Astrocyte (in vitro differentiated cells and primary cell): ENCODE measurements at places on chromosomes 1 and 21. TPM values are rescaled to one million over a fixed set of nuclear protein-coding genes. Genes with fewer than 3 reads are reported as not detected.
A peak's percentile ranks its signal among the peaks of the same experiment; 100 is the strongest.

PIGM gene
- 7.0 and 7.8 TPM in 2 replicates for total RNA-seq

SLAMF1 gene
- total RNA-seq = not detected in 2 replicates

- DNase-seq = no peak
Measured at GRCh38 chr1:28663871-28664470, 4.6 kb upstream of the GMEB1 start.

SASS6 gene
- total RNA-seq = 3.6 and 3.7 TPM in 2 replicates

DNA sequence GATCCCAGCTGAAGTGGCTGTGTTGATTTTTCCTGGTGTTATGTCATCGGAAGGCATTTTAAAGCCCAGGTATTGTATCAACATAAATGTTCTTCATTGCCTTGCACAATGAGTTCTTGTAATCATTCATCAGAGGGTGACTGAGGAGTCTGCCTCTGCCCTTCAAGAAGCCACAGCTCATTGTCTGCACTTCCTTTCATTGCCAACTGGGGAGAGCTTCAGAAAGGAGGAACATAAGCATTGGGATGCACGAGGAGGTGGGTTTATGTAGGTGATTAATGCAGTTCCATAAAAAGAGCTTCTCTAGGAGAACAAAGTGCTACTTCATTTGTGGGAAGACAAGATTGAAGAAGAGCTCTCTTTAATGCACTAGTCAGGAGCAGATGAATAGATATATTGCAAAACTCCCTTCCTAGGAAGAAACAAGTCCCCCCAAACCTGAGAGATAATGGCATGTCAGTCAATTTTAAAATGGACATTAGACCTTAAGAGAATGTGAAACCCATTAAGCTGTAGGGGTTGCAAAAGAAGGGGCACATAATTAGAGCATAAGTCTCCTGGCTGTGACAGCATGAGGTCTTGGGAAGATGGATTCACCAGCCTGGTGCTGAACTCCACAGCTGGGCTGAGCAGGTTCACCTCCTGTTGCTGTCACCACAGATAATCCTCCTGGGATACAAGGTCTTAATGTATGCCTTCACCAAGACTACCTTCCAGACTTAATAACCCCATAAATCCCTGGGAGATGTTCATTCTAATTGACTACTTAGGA lies 124.6 kb downstream of the BACH1 start:
- DNase-seq = no peak

- peak; percentile 14 for DNase-seq
Measured at GRCh38 chr1:174068000-174068399, 45.8 kb upstream of the RC3H1 start.

DNA sequence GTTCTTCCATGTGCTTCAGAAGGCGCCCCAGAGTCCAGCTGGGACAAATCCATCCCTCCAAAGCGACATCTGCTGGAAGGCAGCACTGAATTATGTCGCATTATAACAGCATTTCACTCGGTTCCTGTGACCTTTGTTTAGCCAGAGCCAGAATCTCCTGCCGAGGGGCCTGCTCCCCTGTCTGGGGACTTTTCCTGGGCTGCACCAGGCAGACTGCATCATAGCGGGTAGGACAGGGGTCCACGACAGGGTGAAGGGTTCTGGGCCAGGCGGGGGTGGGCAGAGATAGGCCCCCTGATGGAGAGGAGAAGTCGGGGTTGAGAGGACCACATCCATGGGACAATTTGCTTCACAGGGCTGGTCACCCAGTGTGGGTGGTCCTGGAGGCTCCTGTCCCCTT lies 276.9 kb downstream of the MATN1 start:
- DNase-seq = no peak

DNA sequence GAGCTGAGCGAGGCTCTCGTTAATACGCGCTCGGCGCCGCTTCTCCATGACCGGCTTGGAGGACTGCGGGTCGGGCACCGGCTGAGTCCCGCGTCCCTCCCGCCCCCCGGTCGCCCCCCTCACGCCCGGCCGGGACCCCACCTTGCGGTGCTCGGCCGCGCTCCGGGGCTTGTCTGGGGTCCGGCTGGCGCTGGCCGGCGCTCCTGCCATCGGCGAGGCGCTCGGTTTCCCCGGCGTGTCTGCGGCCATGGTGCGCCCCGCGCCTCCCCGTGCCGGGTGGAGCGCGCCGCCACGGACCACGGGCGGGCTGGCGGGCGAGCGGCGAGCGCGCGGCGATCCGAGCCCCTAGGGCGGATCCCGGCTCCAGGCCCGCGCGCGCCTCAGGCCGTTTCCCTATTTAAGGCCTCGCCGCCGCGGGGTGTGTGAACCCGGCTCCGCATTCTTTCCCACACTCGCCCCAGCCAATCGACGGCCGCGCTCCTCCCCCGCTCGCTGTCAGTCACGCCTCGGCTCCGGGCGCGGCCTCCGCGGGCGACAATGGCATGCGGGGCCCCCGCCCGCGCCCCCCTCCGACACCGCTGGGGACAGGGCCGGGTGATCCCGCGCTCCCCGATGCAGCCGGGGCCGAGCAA lies at the start of gene HES4:
Gene HES4, minus strand, starts transcription at position 373 of the 632 bp plus-strand sequence. Its CDS starts 124 bp downstream, at position 249.
- peak; percentile 82 for DNase-seq

- DNase-seq = peak; percentile 66
Measured at GRCh38 chr1:214002472-214002871, 14.7 kb downstream of the PROX1 start.

DNA sequence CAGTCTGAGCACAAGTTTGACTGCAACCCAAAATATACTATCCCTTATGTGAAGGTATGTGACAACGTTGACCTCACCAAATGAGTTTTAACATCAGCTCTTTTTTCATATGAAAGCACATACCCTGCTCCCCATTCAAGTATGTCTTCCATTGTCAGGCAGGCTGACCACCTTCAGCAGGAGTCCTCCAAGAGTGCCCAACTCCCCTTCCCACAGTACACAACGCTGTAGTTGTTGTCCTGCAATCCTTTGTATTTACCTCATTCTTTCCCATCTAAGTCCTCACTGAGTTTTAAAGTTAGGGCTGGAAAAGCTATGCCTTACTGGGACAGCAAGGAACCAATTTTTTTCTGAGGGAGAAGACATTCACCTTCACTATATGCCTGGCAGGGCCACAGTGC lies 14.7 kb downstream of the SFPQ start:
- no peak for DNase-seq

SHCBP1L gene
- total RNA-seq = not detected in 2 replicates

SPRR2E gene
- total RNA-seq = not detected in 2 replicates

PRAMEF4 gene
- total RNA-seq = not detected in 2 replicates

- DNase-seq = no peak
Measured at GRCh38 chr1:221834698-221835513, 93.0 kb upstream of the DUSP10 start.

RHD gene
- total RNA-seq = not detected in 2 replicates

DNA sequence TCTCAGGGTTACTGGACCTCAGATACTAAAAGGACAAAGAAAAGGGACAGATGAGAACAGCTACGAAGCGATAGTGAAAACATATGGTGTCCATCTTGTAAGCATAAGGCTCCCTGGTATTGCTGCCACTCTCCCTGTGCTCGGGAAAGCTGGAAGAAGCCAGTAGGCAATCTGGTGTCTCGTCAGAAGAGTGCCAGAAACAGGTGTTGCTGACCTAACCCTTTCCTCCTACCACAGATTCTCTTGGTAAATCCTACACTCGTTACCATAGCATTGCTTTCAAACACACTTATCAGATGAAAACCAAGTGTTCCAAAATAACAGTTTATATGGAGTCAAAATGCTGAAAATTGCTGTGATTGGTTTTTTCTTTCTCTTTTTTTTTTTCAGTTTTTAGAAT lies 146.3 kb downstream of the NRIP1 start:
- DNase-seq = no peak

- no peak for DNase-seq
Measured at GRCh38 chr1:198298640-198299039, 141.8 kb downstream of the NEK7 start.

DNA sequence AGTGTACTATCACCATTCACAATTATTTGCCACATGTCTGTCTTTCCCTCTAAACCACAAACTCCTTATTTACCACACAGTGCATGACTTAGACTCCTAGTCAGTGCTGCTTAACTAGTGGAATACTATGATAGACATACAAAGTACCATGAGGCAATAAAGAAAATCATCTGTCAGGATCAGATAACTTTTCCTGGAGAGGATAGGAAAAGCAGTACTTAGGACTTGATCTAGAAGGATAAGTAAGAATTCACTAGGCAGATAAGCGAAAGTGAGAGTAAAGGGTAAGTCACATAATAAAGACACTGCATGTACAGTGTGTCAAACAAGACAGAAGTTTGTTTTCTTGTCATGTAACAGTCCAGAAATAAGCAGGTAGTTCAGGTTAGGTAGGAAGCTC lies 21.2 kb upstream of the TSPAN1 start:
- no peak for DNase-seq

GRCh38 chr1:113808450-113809195 lies 3.7 kb downstream of the RSBN1 start:
- no peak for DNase-seq

RHCE gene
- total RNA-seq = 0.75 and 1.4 TPM in 2 replicates

- DNase-seq = no peak
Measured at GRCh38 chr1:33335020-33335419, 14.1 kb upstream of the A3GALT2 start.

- DNase-seq = no peak
Measured at GRCh38 chr1:232622378-232622777, 7.6 kb downstream of the SIPA1L2 start.

- no peak for DNase-seq
Measured at GRCh38 chr1:204254031-204254661, 40.4 kb upstream of the GOLT1A start.

DNA sequence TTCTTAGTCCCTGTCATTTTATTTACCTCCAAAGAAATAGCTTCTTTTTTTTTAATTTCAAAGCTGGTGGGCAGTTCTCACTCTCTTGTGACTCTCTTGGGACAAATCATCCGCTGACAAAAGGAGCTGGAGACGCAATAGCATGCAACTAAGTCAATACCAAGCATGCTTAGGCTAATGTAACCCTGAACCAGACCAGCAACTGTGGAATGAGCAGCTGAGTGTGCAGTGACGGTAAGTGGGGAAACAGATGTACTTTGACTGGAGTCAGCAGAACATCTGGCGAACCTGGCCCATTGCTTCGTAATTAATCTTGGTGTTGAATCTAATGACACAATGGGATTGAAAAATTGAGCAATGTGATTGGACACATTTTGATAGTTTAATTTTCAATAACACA lies 280.7 kb upstream of the PLXNA2 start:
- no peak for DNase-seq

DNA sequence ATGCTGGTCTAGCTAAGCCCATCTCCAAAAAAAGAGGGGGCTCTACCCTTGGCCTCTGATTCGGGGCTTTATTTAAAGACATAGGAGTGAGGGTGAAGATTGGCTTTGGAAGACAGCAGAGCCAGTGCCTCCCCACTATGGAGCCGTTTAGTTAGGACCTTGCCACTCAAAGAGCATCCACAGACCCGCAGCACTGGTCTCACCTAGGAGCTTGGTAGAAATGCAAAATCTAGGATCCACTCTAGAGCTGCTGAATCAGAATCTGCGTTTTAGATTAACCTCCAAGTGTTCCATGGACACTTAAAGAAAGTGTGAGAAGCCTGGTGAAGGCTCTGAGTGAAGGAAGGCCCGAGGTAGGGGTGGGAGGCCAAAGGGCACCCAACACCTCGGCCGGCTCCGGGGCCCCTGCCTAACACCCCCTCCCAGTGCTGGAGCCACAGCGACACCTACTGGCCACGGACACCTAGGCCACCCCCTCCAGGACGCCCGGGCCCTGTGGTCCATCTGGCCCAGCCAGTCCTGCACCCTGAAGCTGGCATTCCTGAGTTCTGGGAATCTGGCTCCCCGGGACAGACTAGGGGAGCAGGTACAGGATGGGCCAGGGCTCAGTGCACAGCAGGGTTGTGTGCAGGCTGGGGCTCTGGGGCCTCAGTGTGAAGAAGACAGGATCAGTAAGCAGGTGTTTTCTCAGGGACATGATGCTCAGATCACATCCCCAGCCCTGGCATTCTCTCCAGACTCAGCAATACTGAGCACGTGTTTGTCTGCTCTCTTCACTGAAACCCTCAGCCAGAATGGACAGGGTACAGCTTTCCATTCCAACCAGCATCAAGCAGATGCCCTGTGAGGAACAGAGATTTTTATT lies 79.2 kb downstream of the TMEM53 start:
- DNase-seq = no peak

DNA sequence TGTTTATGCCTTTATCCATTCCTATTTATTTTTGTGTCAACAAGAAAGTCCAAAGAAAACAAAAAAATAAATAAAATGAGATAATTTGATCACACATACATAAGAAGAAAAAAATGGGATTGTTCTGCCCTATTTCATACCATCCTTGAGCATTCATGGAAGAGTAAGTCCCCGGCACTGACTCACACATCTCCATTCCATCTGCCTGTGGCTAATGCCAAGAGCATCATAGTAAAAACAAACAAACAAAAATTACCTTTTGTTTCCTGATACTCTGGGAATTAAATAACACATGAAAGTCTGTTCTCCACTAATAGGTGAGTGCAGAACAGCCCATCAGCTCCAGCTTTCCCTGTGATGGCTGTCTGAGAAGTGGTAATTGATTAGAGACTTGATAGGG lies 48.1 kb upstream of the BACE2 start:
- DNase-seq = no peak

DNA sequence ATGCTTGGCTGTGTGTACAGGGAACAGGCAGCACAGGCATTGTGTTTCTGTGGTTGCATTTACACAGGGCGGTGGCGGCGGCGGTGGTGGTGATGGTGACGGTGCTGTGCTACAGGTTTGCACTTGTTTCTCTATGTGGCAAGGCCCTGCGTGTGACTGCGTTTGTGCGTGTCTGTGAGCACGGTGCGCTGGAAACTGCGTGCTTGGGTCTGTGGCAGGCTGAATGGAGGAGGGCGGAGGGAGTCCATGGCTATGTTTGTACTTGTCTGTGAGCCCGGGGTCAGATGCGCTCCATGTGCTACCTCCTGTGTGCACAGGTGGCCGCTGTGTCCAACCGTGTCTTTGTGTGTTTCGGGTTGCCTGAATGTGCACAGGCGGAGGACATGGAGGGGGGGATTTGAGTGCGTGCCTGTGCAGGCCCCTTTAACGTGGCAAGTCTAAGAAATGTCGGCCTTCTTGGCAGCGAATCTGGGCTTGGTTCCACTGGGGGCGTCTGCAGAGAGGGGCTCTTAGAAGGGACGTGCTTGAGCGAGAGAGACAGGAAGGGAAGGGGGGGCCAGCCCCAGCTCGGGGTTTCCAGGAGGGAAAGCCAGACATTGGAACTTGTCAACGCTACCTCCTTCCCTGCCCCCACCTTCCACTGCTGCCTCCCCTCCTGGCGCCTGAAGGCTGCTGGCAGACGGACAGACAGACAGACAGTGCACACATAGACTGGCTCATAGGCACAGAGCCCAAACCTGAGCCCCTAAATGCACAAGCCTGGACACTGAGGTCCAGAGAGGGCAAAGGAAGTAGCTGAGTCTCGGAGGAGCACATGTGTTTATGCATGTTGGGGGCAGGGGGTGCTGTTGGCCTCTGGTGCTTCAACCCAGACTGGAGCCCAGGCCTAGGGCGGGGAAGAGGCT lies 32.7 kb upstream of the WASF2 start:
- no peak for DNase-seq

TFAP2E gene
- 0.41 and 0.48 TPM in 2 replicates for total RNA-seq
